HS-5 (cell line): ENCODE measurements at places on chromosomes 13 and 19.
A peak's percentile ranks its signal among the peaks of the same experiment; 100 is the strongest.

DNA sequence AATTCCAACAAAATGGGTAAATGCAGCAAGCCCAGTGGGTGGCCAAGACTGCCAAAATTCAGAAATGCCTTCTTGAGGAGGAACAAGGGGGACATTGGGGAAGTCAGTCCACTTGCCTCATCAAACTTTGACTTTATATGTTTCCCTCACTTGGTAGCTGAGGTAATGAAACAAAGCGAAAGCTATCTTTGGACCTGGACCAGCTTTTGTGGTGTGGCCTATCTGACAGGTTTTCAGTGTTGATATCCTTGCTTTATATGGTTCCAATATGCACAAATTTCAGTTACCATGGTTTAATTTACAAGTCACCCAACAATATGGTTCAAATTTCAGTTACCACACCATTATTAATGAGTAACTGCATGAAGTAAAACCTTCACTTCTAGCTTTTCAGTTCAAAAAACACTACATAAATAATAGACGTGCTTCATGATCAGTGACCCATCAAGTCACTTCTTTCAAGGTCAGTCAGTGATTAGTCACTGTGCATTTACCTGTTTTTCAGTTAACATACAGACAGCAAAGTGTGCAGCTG, 17.7 kb upstream of the POU4F1 start:
- DNase-seq = no peak

DNA sequence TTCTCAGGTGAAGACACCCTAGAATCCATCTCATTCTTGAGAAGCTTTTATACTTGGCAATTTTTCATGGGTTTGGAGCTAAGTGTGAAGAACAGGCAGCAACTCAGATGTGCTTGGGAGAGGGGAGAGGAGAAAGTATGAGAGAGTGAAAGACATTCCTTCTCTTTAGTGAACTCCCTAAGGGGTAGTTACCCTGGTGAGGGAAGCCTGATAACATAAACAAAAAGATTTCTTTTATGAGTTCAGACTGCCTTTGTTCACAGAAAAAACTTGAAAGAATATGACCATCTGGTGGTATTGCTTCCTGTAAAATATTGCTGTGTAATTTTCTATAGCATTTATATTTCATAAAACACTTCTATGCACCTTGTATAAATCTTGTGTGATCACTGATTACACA, at the start of gene STOML3:
Gene STOML3, minus strand, starts transcription at position 139 of the 400 bp plus-strand sequence. Its CDS starts 110 bp downstream, at position 29.
- no peak for DNase-seq

DNA sequence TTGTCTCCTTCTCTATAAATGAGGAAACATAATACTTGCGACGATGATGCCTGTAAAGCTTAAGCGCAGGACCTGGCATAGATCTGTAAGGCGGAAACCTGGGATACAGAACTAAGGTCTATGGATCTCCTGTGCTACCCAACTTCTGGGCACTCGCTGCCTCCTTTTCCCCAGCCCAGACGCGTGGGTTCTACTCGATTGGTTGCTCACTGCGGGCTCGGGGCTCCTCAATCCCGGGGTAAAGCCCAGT, 615 bp upstream of the PSMC4 start:
- DNase-seq = peak; percentile 9

DNA sequence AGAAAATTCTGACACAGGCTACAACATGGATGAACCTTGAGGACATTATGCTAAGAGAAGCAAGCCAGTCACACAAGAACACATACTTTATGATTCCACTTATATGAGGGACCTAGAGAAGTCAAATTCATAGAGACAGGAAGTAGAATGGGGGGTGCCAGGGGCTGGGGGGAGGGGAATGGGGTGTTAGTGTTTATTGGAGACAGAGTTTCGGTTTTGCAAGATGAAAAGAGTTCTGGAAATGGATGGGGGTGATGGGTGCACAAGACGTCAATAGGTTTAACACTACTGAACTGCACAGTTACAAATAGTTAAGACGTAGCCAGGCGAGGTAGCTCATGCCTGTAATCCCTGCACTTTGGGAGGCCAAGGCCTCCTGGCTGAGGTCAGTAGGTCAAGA, 3.5 kb upstream of the ZNF787 start:
- no peak for DNase-seq

DNA sequence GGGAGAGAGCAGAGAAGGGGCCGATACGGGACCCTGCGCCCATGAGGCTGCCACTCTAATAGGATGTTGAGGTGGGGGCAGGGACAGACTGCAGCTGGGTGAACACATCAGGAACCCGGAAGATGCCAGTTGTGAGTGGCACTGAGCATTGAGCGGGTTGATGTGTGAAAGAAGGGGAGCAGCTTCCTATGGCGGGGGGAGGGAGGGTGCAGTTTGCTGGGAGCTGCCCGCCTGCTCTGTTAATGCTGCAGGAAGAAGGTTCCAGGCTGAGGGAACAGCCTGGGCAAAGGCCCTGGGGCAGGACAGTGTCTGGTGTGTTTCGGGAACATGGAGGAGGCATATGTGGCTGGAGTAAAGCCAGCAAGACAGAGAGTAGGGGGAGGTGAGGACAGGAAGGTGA, 29.8 kb downstream of the DNM2 start:
- no peak for DNase-seq

DNA sequence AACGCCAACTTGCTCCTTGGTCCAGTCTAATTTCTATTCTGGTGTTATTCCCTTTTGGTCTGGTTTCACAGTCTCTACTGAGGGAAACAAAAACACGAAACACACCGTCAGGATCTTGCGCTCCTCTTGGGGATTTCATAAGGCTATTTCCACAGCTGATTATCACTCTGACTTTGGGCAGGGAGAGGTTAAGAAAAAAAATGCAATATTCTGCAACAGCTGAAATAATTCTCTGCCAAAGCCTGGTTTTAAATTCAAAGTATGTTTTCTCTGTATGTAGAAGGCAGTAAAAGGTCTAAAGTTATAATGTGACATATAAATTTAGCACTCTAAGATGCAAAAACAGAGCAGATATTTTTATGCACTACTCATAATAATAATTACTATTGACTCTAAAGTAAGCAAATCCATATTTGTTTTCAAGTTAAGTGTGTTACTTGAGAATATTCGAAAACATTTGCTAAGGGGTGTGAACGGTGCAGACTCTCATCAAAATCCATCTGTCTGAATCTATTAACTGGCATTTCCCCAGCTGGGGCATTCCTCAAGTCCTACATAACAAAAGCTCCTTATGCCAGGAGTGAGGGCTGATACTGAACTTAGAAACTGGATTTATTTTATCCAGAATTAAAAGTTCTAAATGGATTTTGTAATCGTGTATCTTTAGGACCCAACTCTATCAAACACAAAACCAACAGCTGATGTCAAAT, 38.4 kb upstream of the STARD13 start:
- no peak for DNase-seq

- DNase-seq = no peak
These were observed 3.1 kb downstream of the TEX29 start for GRCh38 chr13:111323549-111323948.

DNA sequence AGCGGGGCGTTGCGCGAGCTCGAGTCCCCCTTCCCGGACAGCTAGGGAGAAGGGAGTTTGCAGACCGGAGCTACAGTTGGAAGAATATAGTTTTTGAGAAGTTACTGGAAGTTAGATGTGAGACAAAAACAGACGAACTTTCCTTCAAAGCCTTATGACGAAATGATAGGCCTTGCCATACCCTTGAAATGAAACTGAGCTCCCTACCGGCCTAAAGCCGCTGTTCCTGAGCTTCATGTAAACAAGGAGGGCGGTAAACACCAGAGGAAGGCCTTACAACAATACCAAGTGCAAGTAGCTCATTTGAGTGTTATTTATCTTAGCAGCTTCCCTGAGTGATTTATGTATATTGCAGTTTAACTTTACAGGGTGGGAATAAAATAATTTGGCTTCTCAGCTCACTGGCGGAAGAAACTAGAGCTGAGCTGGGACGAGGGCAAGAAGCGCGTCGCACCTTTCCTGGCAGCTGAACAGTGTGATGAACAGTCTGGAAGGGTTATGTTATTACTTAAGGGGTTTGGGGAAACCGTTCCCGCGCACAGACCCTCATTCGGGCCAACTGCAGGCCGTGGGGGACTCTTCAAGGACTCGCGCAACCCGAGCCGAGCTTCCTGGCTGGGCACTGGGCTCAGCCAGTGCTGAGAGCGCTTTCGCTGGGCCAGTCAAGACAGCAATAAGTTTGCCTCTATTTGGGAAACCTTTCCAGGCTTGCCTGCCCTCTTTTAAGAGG, 111.2 kb downstream of the KCNRG start:
- DNase-seq = no peak

GRCh38 chr13:25630329-25630900, 258.6 kb downstream of the ATP8A2 start:
- DNase-seq = no peak

- DNase-seq = no peak
These were observed 3.8 kb downstream of the COX6B2 start for GRCh38 chr19:55350620-55351315.

DNA sequence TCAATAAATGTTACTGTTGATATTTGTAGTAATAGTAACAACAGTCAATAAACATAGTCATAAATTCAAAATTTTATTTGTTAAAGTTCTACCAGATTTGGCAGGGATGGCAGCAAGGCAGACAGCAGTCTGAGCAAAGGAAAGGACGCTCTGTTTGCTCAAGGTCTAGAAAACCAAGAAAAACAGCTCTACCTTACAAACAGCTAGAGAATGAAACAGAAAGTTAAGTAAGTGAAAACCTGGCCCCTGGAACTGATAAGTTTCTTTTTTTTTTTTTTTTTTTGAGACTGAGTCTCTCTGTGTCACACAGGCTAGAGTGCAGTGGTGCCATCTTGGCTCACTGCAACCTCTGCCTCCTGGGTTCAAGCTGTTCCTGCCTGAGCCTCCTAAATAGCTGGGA, 27.9 kb downstream of the ENOX1 start:
- no peak for DNase-seq

DNA sequence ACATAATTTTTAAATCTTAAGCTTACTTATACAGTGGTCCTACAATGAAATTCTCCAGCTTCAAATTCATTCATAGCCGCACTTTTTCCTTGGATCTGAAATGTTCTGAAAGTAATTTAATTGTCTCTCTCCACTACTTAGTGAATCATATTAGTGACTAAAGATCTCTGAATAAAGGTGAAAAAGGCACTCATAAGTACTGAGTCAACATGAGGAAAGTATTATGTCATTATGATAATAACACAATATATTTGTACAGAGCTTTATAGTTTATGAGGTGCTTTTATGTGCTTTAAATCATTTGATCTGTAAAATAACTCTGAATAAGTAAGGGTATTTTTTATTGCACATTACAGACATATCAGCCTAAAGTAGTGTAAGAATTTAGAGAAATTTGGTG, 628.2 kb upstream of the SLITRK5 start:
- DNase-seq = no peak

DNA sequence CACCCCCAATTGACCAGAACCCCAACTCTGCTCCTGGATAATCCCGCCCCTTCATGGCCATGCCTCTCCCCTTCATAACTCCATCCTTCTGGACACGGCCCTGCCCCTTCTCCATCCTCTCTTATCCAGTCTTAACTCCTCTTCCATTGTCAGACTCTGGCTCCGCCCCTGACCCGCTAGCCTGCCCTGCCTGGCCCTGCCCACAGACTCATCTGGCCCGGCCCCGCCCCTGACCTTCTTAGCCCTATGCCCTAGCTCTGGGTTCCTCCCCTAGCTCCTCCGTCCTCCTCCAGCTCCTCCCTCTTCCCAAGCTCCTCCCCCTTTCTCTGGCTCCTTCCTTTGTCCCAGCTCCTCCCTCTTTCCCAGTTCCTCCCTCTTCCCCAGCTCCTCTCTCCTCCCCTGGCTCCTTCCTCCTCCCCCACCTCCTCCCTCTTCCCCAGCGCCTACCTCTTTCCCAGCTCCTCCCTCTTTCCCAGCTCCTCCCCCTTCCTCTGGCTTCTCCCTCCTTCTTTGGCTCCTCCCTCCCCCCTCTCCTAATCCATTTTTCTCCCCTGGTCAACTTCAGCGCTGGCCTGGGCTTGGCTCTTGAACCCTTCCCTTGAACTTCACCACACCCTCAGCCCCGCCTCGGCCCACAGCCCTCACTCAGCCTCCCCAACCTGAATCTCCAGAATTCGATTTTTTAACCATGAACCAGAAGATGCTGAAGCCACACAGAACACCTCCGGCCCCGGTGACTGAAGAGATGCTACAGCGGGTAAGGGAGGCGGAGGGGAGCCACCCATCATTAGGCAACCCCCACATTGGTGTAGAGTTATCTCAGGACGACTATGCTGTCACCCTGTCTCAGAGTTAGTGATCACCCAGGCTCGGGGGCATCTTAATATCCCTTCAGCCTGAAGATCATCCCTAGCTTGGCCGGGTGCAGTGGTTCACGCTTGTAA, 9.2 kb upstream of the ZNF358 start:
- peak; percentile 56 for DNase-seq

DNA sequence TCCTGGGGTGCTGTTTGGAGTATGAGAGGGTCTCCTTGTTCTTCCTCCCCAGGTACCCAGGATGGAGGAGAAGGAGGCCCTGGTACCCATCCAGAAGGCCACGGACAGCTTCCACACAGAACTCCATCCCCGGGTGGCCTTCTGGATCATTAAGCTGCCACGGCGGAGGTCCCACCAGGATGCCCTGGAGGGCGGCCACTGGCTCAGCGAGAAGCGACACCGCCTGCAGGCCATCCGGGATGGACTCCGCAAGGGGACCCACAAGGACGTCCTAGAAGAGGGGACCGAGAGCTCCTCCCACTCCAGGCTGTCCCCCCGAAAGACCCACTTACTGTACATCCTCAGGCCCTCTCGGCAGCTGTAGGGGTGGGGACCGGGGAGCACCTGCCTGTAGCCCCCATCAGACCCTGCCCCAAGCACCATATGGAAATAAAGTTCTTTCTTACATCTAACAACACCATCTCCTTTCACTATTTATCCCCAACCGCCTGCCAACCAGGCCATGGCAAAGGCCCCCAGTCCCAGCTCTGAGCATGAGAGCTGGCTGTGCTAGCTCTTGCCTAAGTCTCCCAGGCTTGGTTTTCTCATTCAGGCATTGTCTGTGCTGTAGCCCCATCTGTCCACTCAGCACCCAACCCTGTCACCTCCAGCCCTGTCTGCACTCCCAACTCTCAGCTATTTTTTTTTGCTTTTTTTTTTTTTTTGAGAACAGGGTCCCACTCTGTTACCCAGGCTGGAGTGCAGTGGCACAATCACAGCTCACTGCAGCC, 11.2 kb downstream of the DKKL1 start:
- DNase-seq = no peak

DNA sequence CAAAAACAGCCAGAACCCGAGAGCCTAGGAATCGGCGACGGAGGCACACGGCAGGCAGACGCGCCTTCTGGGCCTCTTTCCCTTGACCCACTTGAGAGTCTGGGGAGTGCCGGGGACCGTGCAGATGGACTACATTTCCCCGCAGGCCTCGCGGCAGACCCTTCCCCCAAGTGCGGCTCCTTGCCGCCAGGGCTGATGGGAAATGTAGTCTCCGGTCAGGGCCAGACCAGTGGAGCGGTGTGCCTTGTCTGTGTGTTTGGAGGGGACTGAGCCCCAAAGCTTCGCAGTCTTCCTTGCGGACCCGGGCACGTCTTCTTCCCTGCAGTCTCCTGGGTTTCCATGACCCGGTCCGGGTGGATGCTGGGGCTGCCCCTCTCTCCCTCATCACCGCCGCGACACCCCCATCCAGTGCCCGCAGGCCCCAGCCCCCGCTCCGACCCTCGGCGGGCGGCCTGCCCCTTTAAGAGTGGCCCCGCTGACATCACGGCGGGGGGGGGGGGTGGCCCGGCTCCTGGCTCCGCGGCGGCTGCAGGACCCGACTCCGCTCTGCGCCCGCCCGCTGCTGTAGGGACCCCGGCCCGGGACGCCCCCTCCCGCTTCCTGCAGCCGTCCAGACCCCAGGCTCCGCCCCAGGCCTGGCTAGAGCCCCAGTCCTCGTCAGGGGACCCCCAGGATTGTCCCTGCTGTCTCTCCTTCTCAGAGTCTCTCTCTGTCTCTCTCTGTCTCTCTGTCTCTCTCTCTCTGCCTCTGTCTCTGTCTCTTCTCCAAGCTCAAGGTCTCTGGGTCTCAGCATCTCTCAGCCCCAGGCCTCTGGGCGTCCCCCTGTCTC, 758 bp upstream of the CACNG7 start:
- DNase-seq = no peak
